Fibroblast of skin of right quadriceps (primary cell): ENCODE measurements at places on chromosomes 6 and 20.

GRCh38 chr20:36847009-36847709, 28.8 kb upstream of the TLDC2 start:
- peak; percentile 58 for DNase-seq

DNA sequence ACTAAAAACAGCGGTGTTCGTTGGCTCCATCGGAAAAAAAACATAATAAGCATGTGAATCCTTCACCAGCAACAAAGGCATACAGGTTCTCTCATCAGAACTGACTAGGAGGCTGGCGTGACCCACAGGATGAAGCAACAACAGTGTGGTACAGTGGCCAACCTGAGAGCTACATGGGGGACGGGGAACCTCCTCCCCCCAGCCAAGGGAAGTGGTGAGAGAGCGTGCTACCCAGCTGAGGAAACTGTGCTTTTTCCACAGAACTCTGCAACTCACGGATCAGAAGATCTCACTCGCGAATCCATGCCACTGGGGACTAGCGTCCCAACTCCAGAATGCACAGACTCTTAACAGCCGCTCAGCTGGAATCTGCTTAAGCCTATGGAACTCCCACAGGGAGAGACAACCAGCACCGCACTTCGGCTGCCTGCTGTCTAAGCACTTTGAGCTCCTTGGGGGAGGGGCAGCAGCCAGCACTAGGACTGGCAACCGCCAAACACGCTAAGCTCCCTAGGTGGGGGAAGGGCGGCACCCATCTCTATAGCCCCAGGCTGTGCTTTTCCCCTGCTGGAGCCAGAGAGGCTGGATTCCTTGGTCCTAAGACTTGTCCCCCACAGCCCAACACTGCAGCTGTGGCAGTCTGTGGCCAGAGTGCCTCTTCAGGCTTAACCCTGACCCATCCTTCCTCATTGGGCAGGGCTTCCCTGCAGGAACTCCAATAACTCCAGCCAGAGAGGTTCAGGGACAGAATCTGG, 538.3 kb upstream of the BTBD3 start:
- DNase-seq, result peak; percentile 50

- DNase-seq, result no peak
Measured at GRCh38 chr6:122818866-122819265, 29.8 kb downstream of the SMPDL3A start.

DNA sequence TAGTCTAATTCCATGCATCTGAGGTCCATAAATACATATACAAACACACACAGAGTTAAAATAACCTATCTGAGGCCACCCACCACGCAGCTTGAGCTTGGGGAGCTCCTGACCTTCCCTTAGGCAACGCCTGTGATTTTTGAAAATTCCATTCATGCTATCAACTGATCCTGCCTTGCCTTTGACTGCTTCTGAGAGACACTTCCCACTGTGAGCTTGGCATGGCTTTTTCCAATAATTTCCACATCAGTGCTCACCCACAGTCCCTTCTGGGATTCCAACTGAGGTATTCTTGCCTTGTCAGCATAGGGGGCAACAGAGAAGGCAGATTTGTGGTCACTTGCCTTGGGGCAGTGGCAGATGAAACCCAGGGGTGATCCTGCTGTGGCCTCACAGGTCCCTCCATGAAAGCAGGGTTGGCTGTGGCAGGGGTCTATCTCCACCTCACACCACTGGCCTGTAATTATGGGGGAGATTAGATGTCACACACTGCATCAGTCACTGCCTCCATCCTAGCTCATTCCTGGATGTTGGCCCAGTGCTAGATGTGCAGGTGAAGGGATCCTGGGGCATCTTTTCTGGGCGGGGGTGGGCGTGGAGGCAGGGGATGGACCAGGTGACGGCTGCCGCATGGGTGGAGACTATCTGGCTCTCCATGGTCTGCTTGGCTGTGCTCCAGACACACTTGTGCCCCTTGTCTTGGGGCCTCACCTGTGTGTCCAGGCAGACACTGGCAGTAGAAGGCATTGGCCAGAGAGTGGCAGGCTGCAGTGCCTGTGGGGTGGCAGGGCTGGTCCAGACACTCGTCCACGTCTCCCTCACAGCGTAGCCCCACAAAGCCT, 11.2 kb upstream of the GPSM3 start:
- no peak for DNase-seq

GRCh38 chr20:34331838-34332237, 28.7 kb upstream of the AHCY start:
- DNase-seq, result no peak

- no peak for DNase-seq
Measured at GRCh38 chr6:34692280-34692679, 4.3 kb downstream of the ILRUN start.

GRCh38 chr6:61886608-61887259, 399.3 kb downstream of the KHDRBS2 start:
- no peak for DNase-seq

DNA sequence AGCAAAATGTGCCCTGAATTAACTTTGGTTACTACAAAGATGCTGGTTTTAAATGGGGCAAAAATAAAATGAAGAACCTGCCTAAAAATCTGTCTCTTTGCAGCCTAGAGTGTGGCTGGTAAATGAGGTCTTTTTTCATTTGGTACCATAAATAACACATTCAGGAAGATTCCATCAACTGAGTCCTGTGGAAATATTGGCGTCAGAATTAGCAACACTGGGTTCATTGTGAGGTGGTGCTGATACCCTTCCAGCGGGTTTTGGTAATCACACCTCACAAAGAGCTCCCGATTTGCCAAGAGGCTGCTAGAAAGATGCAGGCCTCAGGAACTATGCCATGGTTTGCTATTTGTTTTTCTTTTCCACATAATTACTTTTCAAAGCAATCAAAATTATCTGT, 55.3 kb downstream of the FAM50B start:
- no peak for DNase-seq

DNA sequence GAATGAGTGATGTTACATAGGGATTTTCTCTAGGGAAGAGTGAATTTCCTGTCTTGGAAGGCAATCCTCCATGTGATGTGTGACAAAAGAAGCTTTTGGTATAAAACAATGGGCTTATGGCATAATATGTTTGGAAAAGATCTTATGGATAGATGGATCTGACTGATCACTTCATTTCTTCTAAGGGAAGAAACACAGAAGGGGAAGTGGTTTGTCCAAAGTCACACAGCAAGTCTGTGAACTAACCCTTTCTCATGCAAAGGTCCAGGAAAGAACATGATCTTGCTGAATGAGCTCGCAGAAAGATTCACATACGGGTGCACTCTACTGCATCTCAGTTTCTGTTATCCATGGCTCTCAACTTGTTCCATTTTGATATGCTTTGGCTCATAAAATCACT, 575.9 kb upstream of the JAG1 start:
- DNase-seq, result no peak

GRCh38 chr20:57501461-57502335, 23.2 kb downstream of the CTCFL start:
- DNase-seq, result peak; percentile 46

- no peak for DNase-seq
Measured at GRCh38 chr6:11785415-11785773, 6.8 kb upstream of the ADTRP start.

GRCh38 chr6:75142721-75143120, 63.1 kb downstream of the COL12A1 start:
- DNase-seq, result no peak

GRCh38 chr6:82484001-82484400, 120.4 kb downstream of the TPBG start:
- no peak for DNase-seq

DNA sequence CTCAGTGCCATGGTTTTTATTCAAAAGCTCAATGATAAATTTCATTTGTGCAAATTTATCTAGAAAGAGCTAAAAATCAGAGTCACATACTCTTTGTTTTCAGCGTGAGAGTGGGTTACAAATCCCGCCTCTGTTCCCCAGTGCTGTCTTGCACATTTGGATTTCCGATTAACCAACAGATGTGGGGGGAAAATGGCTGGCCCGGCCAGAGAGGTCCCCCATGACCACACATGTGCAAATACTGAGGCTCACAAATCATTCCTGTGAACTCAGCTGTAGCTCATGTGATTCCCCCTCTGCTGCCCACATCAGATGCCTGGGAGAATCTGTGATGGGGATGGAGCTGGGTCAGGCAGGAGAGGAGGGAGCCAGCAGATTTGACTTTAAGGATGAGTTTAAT, 168.7 kb downstream of the PAX1 start:
- no peak for DNase-seq

DNA sequence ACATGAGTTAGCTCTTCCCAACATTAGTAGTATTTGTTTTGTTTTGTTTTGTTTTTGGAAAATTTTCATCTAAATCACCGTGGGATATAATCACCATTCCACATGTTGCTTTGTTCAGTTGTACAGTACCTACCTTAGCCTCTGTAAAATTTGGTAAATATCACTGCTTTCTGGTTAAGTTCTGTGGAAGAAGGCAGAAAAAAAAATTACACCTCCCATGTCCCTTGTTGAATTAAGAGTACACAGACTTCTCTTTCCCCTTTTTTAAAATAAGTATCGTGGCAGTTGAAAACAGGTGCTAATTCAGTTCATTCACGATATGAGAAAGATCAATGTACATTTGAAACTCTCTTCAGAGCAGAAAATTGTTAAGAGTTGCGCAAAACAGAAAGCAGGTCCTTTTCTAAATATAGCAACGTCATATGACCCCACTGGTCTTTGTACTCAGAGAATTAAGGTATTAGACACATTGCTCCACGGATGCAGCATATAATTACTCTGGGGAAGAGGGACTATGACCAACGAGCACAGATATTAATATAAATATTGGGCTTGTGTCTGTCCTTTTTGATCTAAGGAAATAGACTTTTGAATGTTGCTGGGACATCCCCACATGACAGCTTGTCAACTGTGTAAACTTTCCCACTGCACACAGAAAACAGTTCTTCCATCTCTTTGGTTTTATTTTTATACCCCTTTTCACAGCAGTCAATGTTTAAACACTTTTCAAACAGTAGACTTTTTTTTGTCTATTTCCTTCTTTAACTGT, 58.6 kb upstream of the ZNF217 start:
- peak; percentile 19 for DNase-seq

GRCh38 chr6:52643158-52643557, 27.8 kb upstream of the TMEM14A start:
- DNase-seq, result no peak

DNA sequence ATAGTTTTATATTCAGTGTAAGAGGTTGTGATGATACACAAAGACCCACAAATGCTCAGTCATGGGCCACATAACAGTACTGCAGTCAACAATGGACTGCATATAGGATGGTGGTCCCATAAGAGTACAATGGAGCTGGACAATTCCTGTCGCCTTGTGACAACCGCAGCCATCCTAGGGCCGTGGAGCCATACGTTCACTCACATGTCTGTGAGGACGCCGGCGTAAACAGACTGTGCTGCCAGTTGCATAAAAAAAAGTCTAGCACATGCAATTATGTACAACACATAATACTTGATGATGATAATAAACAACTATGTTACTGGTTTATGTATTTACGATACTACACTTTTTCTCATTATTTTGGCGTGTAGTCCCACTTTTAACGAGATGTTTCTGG, 30.9 kb downstream of the BFSP1 start:
- DNase-seq, result no peak

DNA sequence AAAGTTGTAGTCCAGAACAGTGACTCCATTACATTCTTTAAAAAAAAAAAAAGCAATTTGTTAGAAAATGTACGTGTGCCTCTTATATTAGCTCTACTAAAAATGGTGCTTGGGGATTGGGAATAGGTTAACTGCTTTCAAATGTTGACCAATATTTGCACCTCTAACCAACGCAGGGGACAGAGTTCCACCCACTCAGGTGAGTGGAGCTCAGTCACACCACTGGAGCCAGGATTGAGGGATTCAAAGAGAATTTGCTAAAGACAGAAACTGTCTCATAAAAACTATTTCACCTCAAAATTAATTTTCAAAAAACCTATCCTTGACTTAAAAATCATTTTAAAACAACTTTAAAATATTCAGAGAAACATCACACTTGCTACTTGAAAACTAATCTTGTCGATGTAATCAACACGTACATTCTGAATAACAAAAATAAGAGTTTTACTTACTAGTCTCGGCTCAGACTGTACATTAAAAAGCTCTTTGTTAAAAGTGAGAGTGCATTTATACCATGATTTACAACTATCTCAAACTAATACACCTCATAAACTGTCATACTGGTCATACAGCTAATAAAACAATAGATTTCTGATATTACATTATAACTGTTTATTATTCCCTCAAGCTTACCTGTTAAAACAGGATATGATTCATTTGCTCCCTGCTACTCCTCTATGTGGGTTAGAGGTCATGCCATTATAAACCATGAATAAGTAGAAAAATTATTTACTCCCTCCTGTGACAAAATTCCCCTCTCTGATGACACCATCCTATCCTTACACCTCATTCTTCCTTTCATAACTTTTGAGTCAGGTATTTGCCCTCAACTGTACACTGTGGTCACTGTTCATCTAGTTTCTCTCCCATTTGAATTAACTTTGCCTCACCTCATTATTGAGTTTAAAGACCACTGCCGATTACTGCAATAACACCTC, 88.6 kb downstream of the PDE10A start:
- DNase-seq, result no peak

GRCh38 chr20:48656661-48657211, 171.1 kb downstream of the PREX1 start:
- no peak for DNase-seq
